ENCODE measurements at places on chromosomes 16 and 17.

DNA sequence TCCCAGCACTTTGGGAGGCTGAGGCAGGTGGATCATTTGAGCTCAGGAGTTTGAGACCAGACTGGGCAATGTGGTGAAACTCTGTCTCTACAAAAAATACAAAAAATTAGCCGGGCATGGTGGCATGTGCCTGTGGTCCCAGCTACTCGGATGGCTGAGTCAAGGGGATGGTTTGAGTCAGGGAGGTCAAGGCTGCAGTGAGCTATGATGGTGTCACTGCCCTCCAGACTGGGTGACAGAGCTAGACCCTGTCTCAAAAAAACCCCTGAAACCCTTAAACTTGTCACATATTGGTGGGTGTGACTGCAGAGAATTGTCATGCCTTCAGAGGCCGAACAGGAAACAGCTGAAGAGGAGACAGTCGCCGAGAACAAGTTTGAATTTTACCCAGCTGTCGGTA lies 13.4 kb downstream of the RPTOR start:
- DNase-seq = no peak

GRCh38 chr16:15900901-15901500 lies 12.6 kb upstream of the CEP20 start:
- DNase-seq = no peak

GRCh38 chr16:7218936-7219335 lies 113.7 kb upstream of the RBFOX1 start:
- DNase-seq = no peak

GRCh38 chr16:75109732-75110243 lies 6.8 kb downstream of the LDHD start:
- peak; percentile 24 for DNase-seq

DNA sequence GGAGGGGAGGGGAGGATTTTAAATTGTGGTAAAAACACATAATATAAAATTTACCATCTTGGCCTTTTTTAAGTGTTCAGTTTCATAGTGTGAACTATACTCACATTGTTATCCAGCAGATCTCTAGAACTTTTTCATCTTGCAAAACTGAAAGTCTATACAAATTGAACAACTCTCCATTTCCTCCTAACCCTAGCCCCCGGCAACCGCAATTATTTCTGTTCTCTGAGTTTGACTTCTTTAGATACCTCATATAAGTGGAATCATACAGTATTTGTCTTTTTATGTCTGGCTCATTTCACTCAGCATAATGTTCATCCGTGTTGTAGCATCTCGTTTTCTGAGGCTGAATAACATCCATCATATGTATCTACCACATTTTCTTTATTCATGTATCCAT lies 30.0 kb upstream of the MRTFB start:
- DNase-seq = no peak

DNA sequence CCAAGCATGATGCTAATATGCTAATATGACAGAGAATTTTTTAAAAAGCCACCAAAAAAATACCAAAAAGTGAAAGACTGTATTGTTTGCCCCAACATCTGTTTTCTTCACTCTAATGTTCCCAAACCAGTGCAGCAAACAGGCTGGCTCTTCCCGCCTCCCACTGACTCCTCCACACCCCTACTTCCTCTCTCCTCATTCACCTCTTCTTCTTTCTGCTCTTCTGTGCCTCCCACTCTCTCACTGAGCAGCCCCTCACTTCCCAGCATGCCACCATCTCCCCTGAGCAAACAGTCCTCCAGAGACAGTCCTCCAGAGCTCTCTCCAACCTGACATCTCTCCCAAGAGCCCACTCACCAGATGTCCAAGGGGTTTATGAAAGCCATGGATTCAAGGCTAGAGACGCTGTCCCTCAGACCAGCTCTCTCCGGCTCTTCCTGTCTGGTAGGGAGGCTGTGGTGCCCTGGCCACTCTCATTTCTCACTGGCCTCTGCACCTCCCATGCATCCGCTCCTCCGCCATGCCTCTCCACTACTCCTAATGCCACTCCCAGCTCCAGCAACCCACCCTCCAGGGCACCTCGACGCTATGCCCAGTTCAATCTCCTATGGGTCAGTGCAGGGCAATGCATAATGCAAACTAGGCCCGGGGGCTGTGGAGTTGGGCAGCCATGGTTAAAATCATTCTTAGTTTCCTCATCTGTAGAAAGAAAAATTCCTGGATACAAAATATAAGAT lies 52.9 kb downstream of the ANKRD11 start:
- DNase-seq = no peak

- no peak for DNase-seq
Observed at GRCh38 chr17:64182325-64183012, 52.5 kb upstream of the ERN1 start.

GRCh38 chr16:82832821-82833220 lies 206.1 kb downstream of the CDH13 start:
- DNase-seq = no peak

DNA sequence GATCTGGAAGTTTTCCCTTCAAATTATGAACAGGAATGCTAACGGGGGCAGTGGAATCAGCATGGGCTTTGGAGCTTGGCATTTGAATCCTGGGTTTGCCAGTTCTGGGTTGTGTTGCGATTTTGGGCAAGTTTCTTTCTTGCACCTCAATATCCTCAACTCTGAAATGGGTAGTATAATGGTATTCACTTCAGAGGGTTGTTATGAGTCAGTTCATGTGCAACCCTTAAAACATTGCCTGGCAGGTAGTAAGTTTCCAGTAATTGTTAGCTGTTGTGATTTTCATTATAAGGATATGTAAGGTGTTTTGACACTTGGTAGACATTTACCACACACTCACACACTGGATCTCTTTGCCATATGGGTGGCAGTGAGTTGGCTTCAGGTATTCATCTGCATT lies 33.4 kb downstream of the SNX29 start:
- no peak for DNase-seq

- DNase-seq = no peak
Observed at GRCh38 chr16:48008011-48008525, 147.7 kb downstream of the ABCC12 start.

DNA sequence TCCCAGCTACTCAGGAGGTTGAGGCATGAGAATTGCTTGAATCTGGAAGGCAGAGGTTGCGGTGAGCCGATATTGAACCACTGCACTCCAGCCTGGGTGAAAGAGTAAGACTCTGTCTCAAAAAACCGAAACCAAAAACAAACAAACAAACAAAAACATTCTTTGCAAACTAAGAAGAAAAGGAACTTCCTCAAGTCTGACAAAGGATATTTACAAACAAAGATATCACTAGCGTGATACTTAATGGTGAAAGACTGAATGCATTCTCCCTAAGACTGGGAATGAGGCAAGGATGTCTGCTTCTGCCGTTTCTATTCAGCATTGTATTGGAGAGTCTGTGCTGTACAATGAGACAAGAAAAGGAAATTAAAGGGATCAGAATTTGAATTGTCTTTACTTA lies 10.5 kb upstream of the MPO start:
- no peak for DNase-seq

DNA sequence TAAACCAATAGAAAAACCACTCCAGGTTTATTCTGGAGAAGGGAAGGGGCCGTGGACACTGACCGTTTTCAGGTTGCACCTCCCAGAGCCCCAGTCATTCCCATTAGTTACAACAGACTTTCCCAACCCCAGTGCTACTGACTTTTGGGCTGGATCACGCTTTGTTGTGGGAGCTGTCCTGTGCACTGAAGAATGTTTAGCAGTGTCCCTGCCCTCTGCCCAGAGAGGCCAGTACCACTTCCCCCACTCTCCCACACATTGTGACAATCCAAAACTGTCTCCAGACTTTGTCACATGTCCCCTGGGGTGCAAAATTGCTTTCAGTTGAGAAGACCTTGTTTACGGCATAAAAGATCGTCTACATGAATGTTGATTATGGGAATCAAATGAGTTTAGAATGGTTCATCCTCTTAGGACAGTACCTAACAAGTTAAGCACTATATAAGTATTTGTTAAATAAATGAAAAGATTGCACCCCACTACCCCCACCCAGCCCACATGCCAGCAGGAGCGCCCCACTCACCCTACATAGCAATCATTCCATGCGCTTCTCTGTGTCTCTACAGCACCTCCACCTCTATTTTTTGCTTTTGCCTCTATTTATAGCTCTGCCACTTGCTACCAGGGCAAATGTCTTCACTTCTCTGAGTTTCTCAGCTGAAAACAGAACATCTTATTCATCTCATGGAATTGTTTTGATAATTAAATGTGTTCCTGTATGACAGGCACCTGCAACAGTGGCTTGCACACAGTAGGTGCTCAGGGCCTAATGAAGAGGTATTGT lies 104.9 kb downstream of the AXIN2 start:
- no peak for DNase-seq

GRCh38 chr17:51044976-51045375 lies 75.7 kb downstream of the SPAG9 start:
- DNase-seq = peak; percentile 47

DNA sequence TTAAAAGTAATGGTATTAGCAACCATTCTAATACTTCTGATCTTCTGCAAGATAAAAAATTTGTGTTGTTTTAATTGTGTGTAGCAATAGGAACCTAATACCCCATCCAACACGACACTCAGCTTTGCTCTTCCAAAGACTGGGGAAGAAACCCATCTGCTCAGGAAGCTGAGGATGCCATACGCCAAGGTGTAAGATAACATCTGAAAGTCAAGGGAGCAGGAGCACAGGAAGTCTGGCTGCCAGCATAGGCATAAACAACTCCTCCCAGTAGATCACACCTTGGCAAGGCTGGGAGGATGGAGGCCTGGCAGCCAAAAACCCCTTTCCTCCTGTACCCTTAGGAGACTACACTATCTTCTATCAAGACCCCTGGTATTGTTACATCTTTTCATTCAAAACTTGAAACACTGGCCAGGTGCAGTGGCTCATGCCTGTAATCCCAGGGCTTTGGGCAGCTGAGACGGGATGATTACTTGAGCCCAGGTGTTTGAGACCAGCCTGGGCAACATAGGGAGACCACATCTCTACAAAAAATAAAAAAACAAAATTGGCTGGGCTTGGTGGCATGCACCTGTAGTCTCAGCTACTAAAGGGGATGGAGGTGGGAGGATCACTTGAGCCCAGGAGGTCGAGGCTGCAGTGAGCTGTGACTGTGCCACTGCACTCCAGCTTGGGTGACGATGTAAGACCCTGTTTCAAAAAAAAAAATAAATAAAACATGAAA lies 5.7 kb upstream of the SPHK1 start:
- no peak for DNase-seq

GRCh38 chr16:66376577-66377305 lies 10.2 kb downstream of the CDH5 start:
- no peak for DNase-seq

DNA sequence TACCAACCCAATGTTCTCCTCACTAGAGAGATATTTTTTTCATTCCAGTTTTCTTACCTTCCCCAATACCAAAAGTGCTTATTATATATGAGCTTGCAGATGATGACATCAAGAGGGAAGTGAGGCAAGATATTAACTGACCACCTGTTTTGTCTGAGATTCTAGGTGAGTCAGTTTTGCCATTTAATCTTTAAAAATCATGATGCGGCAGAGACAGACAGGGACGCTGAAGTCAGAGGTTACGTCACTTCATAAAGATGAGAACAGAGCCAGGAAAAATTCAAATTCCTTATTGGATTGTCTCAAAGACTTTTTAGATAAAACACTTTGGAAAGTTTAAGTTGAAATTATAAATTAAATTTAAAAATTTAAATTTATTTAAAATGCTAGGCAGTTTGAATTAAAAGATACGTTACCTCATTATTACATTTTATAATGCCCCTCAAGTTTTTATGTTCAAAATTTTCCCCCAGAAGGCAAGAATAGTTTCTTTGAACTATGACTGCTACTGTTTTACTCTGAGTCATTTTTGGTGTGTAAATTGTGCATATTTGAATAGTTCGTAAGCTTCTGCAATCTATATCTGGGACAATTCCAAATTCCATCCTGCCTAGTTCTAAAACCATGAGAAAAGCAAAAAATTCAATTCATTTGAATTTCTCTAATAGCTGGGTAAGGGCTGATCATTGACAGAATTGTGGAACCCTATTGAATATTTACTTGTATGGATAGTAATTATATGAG lies 839.6 kb upstream of the GOT2 start:
- DNase-seq = no peak

DNA sequence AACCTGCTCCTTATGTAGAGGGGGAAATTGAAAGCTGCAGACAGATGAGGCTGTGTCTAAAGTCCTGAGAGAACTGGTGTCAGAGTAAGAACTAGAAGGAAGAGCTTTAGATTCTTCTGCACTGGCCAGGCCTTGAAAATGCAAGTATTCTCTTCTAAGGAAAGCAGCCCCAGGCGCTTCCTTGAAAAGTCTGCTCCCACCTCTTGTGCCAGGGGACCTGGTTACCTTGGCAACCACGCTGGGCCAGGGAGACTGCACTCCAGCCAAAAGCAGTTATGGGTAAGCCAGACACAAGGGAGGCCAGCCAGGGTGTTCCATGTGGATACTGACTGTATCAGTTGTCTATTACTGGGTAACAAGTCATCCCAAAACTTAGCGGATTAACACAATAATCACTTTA lies 228.6 kb upstream of the SDK2 start:
- no peak for DNase-seq

DNA sequence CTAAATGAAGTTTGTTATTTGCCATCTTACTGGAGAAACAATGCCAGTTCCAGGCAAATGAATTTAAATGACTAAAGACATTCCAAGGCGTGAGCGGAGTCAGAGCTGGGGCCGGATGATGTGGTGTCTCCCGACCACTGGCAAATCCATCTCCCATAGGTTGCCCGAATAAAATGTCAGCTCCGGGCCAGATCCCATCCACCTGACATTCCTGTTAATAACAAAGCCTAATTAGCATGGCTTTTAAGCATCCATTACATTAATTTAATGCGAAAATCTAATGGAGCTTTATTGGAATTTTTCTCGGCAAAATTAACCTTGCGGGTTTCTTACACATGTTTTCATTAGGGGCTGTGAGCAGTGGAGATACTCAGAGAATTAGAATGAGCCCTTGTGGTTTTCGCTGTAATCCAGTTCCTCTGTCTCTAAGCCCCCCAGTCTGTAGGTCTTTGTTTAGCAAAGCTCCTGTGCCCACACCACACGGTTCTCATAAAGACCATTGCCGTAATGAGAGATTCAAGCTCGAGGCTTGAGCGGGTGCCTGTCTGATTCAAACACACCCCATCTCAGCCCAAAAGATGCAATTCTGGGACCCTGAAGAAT lies 123.3 kb downstream of the CCT6B start:
- no peak for DNase-seq

DNA sequence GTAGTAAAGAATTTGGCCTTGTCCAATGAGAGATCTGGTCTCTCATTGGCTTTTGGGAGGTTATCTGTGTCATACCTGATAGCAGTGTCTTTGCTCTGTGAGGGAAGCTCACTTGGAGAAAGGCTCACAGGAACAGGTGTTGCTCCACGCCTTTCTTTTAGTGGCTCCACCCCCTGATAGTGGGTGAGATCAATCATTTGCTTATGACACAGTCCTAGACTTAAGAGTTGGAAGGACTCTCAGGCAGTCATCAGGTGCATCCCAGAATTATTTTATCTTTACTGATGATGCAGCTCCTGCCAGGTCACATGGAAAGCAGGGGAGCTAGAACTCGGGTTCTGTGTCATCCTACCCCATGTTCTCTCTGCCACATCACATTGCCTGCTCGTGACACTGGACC lies 59.3 kb downstream of the CENPV start:
- DNase-seq = no peak

DNA sequence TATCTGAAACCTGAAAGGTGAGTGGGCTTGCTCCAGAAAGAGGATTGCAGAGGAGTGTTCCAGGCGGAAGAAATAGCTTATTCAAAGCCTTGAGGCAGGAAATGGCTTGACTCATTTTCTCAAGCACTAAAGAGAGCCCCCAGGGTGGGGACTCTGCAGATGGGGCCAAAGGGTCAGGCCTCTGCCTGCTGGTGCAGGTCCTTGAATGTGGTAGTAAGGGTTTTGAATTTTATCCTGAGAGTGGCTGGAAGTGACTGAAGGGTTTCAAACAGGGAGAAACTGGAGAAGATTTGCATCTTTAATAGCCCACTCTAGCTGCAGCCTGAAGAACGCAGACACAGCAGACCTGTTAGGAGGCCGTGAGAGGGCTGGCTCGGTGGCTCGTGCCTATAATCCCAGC lies 144.4 kb downstream of the CCT6B start:
- DNase-seq = no peak

All from hippocampal formation (tissue), 2 donors.